CD4-positive, alpha-beta T cell treated with Interleukin-6 at 100 ng/mL for 8 hours (primary cell): ENCODE measurements at places on chromosomes 12 and 14.
A peak's percentile ranks its signal among the peaks of the same experiment; 100 is the strongest.

DNA sequence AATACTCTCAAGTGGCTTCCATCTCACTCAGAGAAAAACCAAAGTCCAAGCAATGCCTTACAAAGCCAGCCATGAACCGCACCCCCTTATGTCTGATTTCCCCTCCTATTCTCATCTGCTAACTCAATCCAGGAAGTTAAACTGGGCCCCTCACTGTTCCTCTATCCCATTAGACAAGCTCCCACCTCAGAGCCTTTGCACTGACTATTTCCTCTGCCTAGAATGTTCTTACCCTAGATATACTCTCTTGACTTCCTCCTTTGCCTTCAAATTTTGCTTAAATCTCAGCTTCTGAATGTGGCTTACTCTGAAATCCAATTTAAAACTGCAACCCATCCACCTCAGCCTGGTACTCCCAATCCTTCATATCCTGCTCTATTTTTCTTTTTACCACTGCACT, 257.0 kb upstream of the USP15 start:
- no peak for DNase-seq

DNA sequence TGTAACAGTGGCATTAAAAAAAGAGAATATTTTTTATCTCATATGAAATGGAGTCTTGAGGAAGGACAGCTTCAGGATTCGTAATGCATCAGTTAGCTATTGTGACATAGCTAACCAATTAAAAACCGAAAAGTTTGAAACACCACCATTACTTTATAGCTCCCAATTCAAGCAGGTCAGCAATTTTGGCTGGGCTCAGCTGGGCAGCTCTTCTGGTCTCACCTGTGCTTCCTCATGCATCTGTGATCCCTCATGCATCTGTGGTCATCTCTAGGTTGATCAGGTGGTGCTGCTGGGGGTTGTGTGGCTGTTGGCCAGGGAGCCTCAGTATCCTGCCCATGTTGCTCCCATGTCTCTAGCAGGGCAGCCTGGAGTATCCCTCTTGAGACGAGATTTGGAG, 76.7 kb upstream of the KCNA1 start:
- DNase-seq, result no peak

GRCh38 chr12:82415402-82415801, 57.1 kb downstream of the METTL25 start:
- no peak for DNase-seq

DNA sequence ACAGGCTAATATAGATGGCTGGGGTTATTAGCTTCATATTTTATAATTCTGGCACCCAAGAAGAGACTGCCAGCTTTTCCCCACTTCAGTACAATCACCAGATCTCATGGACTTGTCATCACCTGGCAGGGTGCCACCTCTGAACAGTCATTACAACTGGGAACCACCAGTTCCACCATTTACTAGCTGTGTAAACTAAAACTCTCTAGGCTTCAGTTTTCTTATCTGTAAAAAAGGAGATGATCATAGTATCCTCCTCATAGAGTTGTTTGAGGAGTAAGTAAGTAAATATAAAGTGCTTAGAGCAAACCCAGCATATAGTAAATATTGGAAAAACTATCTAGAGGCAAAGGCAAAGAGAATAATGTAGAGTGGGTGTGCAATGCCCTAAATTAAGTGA, 19.3 kb downstream of the CPNE8 start:
- DNase-seq, result no peak

- no peak for DNase-seq
Observed at GRCh38 chr12:1318327-1319031, 275.9 kb downstream of the FBXL14 start.

DNA sequence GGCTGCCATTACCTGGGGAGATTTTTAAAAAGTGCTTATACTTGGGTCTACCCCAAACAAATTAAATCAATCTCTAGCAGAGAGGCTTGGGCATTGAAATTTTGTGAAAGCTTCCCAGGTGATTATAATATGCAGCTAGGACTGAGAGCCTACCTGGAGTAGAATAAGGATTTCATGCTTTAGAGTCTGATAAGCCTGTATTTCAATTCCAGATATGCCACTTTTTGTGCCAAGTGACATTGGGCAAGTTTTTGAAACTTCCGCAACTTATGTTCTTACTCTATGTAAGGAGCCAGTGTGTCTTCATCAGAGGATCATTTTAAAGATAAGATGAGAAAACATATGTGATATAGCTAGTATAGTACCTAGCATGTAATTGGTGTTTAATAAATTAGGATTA, 159.8 kb upstream of the LRIG3 start:
- no peak for DNase-seq

DNA sequence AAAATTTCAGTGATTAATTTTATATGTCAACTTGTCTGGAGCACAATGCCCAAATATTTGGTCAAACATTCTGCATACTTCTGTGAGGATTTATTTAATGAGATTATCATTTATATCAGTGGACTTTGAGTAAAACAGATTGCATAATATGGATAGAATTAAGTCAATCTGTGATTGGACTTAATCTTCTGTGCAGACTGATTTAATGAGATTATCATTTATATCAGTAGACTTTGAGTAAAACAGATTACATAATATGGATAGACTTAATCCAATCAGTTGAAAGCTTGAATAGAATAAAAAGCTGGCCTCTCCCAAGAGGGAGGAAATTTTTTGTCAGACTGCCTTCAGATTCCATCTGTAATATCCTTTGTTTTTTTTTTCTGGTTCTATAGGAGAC, 1413.2 kb downstream of the LRFN5 start:
- no peak for DNase-seq

GRCh38 chr12:112823582-112824149, 32.1 kb downstream of the RPH3A start:
- no peak for DNase-seq

DNA sequence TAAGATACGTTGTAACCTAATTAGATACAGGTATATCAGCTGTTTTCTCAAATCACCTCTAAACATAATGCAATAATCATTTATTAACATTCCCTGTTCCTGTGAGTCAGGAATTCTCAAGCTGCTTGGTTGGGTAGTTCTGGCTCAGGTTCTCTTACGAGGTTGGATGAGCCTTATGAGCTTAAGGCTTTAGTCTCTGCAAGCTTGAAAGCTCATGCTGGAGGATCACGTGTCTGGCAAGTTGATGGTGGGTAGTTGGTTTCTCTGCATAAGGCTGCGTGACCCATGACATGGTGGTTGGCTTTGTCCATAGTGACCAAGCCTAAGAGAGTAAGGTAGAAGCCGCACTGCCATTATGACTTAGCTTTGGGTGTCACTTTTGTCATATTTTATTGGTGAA, 62.0 kb downstream of the PLEKHA5 start:
- DNase-seq, result no peak

- no peak for DNase-seq
Observed at GRCh38 chr14:61177279-61178225, 103.6 kb downstream of the TMEM30B start.

DNA sequence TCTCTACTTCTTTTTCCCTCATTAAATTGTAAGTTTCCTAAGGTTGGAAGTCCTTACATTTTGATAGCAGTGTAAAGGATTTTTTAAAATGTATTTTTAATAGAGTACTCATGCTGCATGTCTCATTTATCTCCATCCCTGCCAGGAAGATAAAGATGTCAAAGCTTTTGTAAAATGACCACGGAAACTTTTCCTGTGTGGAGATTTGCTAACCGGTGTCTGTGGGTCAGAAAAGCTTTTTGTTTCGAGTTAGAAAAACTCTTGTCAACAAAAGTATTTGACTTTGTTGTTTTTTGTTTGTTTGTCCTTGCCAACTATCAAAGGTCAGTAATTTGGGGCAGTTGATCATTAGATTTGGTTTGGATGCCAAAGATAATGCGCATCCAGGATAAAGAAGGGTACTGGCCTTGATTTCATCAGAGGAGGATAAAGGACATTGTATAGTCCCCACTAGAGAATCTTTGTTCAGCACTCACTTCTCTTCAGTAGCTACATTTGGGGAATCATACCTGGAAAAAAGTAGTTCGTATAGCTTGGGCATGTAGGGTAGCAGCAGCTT, 156.8 kb upstream of the HIF1A start:
- DNase-seq, result no peak

DNA sequence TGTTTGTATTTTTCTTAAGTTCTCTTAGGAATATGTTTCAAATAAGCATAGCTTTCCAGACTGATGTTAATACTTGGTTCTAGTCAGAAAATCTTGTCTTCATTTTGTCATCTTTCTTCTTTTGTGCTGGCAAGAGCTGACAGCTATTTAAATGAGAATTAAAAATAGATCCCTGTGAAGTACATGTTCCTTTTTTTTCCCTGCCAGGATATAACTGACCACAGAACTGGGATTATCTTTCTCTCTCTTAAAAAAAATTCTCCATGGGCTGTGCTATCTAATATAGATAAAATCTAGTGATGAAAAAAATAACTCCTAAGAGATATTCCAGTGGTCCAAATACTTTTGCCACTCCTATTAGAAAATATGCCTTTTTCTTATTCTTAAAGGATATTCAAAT, 163.4 kb downstream of the AKAP6 start:
- DNase-seq, result no peak

DNA sequence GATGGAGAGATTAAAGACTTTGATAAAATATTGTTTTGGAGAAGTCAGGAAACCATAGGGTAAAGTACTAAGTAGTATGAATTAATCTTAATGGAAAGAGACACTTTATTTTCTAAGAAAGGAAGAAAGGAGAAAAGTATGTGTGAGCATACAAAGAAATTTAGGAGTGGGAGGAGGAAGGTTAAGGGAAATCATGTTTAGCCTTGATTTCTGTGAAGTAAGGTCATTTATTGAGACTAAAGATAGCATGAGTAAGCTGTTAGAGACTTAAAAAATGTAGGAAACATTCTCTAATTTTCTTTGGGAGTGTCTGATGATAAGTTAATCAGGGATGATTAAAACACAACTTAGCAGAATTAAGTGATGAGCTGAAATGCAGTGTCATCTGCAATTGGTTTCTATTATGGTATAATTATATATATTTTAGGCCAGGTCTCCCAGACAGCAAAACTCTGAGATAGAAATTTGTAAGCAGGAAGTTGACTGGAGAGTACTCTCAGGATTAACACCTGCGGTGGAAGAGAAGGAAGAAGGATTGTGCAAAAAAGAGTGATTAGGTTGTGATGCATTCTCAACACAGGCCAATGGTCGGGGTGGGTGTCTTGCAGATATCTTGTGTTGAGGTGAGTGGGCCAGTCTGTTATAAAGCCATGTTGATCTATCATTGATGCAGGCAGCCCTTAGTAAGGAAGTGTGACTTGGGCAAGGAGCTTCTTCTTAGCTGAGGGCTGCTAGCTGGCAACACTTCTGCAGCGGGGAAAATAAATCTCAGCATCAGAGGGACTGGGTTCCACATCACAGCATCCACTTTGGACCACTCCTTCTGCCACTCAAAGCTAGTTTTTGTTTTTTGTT, 256.2 kb downstream of the AEBP2 start:
- DNase-seq, result no peak

- no peak for DNase-seq
Observed at GRCh38 chr12:116990971-116991966, 80.5 kb downstream of the FBXW8 start.

GRCh38 chr12:12777092-12777491, 8.4 kb upstream of the APOLD1 start:
- DNase-seq, result no peak

DNA sequence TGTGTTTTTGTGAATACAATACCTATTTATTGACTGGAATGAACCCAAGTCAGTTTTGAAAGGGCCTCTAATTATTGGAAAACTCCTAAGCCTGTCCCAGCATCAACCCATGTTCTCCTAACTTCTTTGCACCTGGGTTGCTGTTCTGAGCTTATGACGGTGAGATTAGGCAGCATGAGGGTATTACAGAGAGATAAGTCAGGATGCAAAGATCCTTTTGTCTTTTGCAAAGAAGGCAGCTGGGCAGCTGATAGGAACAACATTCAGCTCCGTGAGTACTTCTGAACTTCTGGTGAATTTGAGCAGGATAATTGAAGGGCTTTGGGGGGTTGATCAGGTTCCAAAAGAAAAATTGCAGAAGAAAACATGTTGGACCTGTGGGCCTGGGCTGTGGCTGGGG, at the start of gene PDE6H:
TSS of gene PDE6H (plus strand) at position 227 of the 400 bp plus-strand sequence. CDS start 4,971 bp downstream, outside the sequence.
- DNase-seq, result no peak

GRCh38 chr12:47039079-47039478, 40.3 kb upstream of the PCED1B start:
- DNase-seq, result no peak

DNA sequence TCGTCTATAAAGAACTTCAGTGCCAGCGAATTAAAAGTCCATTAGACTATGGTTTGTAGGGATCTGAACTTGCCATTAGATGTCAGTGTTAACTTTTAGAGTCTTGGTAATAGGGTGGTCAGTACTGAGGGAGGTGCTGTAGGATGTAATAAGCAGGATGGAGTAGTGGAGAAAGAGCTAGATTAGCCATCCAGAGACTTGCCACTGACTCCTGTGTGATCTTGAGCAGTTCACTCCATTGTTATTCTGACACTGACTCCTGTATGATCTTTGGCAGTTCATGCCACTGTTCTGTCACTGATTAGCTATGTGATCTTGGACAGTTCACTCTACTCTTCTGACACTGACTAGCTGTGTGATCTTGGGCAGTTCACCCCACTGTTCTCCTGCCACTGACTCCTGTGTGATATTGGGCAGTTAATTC, 133.6 kb downstream of the TTLL5 start:
- DNase-seq, result no peak

- DNase-seq, result peak; percentile 74
Observed at GRCh38 chr12:6632026-6632983, 3.5 kb downstream of the LPAR5 start.

DNA sequence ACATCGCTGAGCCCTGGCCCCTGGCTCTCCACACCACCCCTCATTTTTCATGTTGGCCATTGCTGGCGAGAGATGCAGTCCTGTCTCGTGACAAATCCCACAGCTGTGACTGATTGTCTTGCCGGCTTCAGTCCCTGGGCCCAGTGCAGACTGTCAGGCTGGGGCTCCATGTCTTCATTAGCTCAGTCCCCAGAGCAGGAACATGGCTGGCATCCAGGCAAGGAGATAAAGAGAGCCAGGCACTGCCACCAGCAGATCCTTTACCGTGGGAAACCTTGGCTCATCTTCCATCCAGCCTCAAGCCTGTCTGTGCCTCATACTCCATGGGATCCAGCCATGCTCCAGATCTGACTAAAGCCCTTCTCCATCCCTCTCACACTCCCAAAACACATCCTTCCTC, 284.7 kb upstream of the FKBP4 start:
- no peak for DNase-seq

- DNase-seq, result no peak
Observed at GRCh38 chr12:125272383-125272933, 207.2 kb downstream of the AACS start.
